ENCODE measurements at places on chromosomes 4 and X.

- no peak for DNase-seq
Observed at GRCh38 chrX:14899607-14900006, 26.4 kb downstream of the MOSPD2 start.

- DNase-seq: no peak
Observed at GRCh38 chr4:180054291-180054690, 2188.9 kb upstream of the TENM3 start.

DNA sequence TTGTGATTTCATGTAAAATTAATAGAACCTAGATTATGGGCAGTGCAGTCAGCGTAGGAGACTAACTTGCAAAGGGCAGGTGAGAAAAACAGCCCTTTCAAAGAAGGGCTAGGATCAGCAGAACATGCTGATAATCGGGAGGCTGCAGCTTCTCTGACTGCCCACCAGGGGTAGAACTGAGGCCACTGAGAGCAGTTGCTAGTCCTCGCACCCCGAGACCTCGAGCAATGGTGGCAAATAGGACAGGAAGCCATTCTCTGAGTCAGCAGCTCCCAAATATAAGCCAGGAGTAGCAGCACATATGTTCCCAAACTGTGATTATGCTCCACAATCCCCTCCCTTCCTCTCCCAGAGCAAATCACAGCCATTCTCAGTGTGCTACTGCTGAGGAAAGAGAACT is 186.5 kb downstream of the MSL3 start:
- no peak for DNase-seq

DNA sequence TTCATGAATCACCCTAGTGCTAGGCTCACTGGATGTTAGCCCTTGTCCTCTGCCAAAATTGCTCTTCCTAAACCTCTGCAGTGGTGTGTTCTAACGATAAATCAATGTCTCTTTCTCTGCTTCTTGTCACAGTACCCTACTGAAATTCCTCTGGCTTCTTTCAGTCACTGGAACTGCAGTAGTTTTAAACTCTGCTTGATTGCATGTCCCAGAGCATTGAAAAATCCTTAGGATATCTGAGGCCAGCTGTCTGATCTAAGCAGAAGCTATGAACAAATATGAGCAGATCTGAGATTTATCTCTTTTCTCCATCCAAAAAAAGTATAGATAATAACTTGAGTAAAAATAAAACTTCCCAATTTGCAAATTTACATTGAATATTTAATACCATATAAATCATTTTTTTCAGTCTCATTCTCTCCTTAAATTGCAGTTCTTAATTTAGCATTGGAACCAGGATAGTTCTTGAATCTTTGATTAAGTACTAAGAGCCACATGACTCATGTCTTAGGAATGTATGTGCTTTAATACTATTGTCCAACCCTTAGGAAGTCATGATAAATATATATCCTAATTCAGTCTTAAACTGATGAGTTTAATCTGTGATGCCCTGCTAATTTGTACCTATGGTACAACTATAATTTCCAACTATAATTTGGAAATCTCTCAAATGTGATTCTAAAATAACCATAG is 169.7 kb downstream of the PDHA2 start:
- no peak for DNase-seq

- no peak for DNase-seq
Observed at GRCh38 chrX:49137492-49137891, 14.0 kb upstream of the GPKOW start.

- DNase-seq: no peak
Observed at GRCh38 chrX:71668248-71668595, 876 bp downstream of the LOC101059915 start.

All from hindlimb muscle (tissue), 1 donor.